H1 (cell line): ENCODE measurements at places on chromosomes 16 and 17. TPM values are rescaled to one million over a fixed set of nuclear protein-coding genes. Genes with fewer than 3 reads are reported as not detected.

Gene TEKT1
- not detected in 2 replicates for total RNA-seq

GRCh38 chr16:55949518-55949917, 74.3 kb upstream of the CES5A start:
- 0 out of 2 replicates have a peak, but pooled peaks cover 1% of the 10 kb centered on the region for H3K4me1 ChIP-seq
- no peaks in the 10 kb centered on the region for H3K36me3 ChIP-seq
- no peak for DNase-seq
- no peaks in the 10 kb centered on the region for H3K27me3 ChIP-seq
- H3K4me3 ChIP-seq: no peak overlapping the region
- no peak overlapping the region for H3K27ac ChIP-seq

- H3K4me1 ChIP-seq: no peaks in the 10 kb centered on the region
- no peak for DNase-seq
- H3K36me3 ChIP-seq: no peaks in the 10 kb centered on the region
- no peaks in the 10 kb centered on the region for H3K27me3 ChIP-seq
These were observed 14.7 kb downstream of the LRRC75A start for GRCh38 chr17:16477255-16477654.

GRCh38 chr17:73430848-73431247, 119.0 kb upstream of the CDC42EP4 start:
- H3K27ac ChIP-seq: no peak overlapping the region
- H3K4me3 ChIP-seq: no peak overlapping the region
- DNase-seq: no peak
- H3K36me3 ChIP-seq: no peaks in the 10 kb centered on the region
- no peaks in the 10 kb centered on the region for H3K27me3 ChIP-seq
- H3K4me1 ChIP-seq: no peaks in the 10 kb centered on the region; the same call in 1 of the 2 replicates

GRCh38 chr17:50501054-50501453, 7.2 kb upstream of the MYCBPAP start:
- no peaks in the 10 kb centered on the region for H3K36me3 ChIP-seq
- H3K4me1 ChIP-seq: peaks cover 5% of the 10 kb centered on the region
- no peak for DNase-seq
- H3K27ac ChIP-seq: no peak overlapping the region

DNA sequence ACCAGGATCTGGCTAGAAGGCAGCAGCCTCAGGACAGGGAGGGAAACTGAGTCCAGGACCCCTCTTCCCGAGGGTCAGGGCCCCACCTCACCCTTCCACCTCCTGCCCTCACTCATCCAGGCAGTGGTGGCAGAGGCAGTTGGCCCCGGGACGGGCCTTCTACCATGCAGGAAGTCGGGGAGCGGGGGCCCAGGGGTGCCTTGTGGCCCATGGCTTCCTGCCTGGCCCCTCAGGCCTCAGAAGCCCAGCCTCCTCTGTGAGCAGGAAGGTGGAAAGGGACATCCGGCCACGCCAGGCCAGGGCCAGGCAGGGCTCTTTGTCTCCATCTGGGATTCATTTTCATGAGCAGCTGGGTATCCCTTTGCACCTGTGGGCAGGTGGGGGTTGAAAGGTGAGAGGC, 58.5 kb downstream of the BAHCC1 start:
- no peaks in the 10 kb centered on the region for H3K27me3 ChIP-seq
- no peak overlapping the region for H3K4me3 ChIP-seq
- no peak for DNase-seq
- H3K36me3 ChIP-seq: no peaks in the 10 kb centered on the region

- H3K4me1 ChIP-seq: no peaks in the 10 kb centered on the region
- peaks cover 24% of the 10 kb centered on the region for H3K36me3 ChIP-seq
- H3K4me3 ChIP-seq: no peak overlapping the region
- no peaks in the 10 kb centered on the region for H3K27me3 ChIP-seq
- no peak for DNase-seq
These were observed 14.3 kb downstream of the SLC16A3 start for GRCh38 chr17:82242977-82243647.

DNA sequence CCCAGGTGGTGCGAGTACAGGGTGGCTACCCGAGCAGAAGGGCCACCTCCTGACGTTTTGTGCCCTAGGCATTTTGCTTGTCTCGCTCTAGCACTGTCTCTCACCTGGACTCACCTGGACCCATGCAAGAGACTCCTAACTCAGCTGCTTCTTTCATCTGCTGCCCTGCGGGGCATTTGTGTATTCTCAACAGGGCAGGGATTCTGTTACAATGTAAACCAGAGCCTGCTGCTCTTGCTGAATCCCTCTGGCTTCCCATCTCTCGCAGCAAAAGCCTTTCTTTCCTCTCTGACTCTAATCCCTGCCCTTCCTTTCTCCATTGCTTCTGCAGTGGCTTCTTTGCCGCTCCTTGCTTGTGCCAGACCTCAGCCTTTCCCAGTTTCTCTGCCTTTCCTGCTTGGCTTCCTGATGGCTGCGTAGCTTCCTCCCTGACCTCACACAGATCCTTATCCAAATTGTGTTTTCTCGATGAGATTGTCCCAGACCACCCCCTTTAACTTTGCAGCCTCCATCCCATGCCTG, 10.2 kb downstream of the ARSG start:
- H3K4me3 ChIP-seq: no peak overlapping the region
- no peaks in the 10 kb centered on the region for H3K27me3 ChIP-seq
- DNase-seq: no peak
- H3K36me3 ChIP-seq: no peaks in the 10 kb centered on the region
- H3K4me1 ChIP-seq: peaks cover 10% of the 10 kb centered on the region
- H3K27ac ChIP-seq: no peak overlapping the region

GRCh38 chr17:51251010-51251409, 8.8 kb downstream of the MBTD1 start:
- no peak overlapping the region for H3K27ac ChIP-seq
- DNase-seq: no peak
- H3K36me3 ChIP-seq: peaks cover 4% of the 10 kb centered on the region
- no peak overlapping the region for H3K4me3 ChIP-seq
- H3K27me3 ChIP-seq: no peaks in the 10 kb centered on the region

DNA sequence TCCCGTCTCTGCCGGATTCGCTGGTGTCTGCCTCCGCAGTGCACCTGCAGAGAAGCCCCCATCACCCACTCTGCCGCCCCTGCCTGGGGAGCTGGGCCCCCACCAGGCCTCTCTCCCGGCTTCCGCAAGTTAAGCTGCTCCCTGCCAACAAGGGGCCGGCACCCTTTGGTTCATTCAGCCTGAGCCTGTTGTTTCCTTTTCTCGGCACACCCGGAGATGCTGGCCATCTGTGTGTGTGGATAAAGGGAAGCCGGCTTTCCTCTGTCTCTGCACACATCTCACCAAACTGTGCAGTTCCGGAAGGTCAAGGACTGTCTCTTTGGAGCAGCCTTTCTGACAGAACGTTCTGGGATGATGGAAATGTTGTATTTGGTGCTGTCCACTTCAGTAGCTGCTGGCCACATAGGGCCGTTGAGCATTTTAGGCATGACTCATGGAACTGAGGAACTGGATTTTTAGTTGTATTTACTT, 6.8 kb downstream of the MAPK8IP3 start:
- H3K4me1 ChIP-seq: peaks cover 11% of the 10 kb centered on the region
- H3K27ac ChIP-seq: no peak overlapping the region
- no peaks in the 10 kb centered on the region for H3K27me3 ChIP-seq
- DNase-seq: no peak
- no peak overlapping the region for H3K4me3 ChIP-seq
- no peaks in the 10 kb centered on the region for H3K36me3 ChIP-seq

GRCh38 chr16:84279881-84280280, 14.8 kb upstream of the WFDC1 start:
- no peaks in the 10 kb centered on the region; the same call in 1 of the 2 replicates for H3K27me3 ChIP-seq
- no peak overlapping the region for H3K27ac ChIP-seq
- no peaks in the 10 kb centered on the region for H3K36me3 ChIP-seq
- no peak for DNase-seq

DNA sequence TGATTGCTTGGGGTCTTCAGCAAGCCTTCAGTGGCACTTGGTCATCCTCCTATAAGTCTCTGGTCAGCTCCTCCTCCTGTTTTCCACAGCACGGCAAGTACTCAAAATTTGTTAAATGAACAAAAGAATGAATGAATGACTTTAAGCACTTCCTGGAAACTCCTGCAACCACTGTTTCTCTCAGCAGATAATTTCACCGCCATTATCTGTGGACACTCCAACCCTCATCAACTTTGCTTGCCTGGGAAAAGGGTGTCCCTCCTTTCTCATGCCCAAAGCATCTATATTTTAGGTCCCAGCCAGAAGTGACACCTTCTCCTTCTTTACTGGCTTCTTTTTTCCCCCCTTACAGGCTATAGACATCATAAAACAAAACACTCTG, 4.4 kb downstream of the PROCA1 start:
- no peak overlapping the region for H3K4me3 ChIP-seq
- peaks cover 5% of the 10 kb centered on the region for H3K4me1 ChIP-seq
- no peak for DNase-seq
- H3K27ac ChIP-seq: no peak overlapping the region

GRCh38 chr16:21033704-21034103, 116.9 kb downstream of the DNAH3 start:
- H3K4me3 ChIP-seq: no peak overlapping the region
- H3K27me3 ChIP-seq: no peaks in the 10 kb centered on the region
- no peak overlapping the region for H3K27ac ChIP-seq
- H3K4me1 ChIP-seq: no peaks in the 10 kb centered on the region
- H3K36me3 ChIP-seq: no peaks in the 10 kb centered on the region

DNA sequence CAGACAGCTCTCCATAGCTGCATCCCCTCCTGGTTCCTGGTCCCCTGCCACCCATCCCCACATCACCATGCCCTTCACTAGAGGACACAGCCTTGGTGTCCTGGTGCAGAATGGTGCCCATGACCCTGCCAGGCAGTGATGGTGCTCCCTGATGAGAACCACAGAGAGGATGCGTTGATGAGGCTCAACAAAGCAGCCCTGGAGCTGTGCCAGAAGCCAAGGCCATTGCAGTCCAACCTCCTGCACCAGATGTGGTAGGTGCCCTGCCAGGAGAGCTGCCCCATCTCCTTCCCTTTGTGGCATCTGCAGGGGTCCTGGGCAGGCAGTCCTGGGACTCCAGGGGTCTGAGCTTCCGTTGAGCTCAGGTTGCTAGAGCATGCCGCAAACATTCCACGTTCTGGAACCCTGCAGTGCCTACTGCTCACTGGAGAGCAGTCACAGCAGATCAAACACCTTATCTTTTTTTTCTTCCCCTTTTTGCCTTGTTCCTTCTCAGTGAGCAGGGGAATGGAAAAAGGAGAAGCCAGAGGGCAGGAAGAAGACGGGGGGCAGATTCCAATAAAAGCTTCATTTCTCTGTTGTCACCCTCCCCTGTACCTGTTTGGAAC, 5.3 kb upstream of the EPN3 start:
- DNase-seq: no peak
- peaks cover 7% of the 10 kb centered on the region for H3K4me1 ChIP-seq
- no peak overlapping the region for H3K27ac ChIP-seq
- no peak overlapping the region for H3K4me3 ChIP-seq

GRCh38 chr16:58026139-58026704, 668 bp downstream of the MMP15 start:
- no peaks in the 10 kb centered on the region for H3K36me3 ChIP-seq
- no peak overlapping the region for H3K27ac ChIP-seq
- H3K27me3 ChIP-seq: no peaks in the 10 kb centered on the region; the same call in 1 of the 2 replicates

DNA sequence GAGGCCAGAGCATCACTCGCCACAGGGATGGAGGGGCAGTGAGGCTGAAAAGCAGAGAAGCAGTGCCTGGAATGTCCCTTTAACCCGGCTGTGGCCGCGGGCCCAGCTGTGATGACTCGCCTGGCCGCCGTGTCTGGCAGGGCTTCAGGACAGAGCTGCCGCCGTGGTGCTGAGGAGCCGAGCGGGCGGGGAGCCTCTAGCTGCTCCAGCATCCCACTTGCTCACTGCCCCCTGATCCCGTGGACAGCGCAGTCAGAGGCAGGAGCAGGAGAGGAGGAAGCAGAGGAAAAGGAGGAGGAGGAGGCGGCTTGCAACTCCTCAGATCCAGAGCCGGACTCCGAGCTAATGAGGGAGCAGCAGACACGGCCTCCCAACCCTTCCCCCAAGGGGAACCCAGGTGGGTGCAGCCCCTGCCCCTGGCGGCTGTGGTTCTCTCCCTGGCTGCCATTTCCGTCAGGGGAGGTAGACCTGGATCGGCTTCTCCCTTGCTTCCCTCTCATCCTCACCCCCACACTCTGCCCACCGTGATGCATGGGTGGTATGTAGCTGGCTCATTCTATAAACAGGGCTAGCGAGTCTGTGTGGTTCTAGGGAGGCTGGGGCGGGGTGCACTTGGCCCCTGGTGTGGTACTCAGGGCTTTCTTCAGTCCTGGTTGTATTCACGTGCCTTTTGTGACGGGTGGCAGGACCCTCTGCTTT, 165.7 kb downstream of the CMIP start:
- peaks cover 11% of the 10 kb centered on the region for H3K36me3 ChIP-seq
- no peak overlapping the region for H3K4me3 ChIP-seq
- H3K27me3 ChIP-seq: no peaks in the 10 kb centered on the region
- no peak overlapping the region for H3K27ac ChIP-seq
- DNase-seq: no peak

Gene TAT
- not detected in 2 replicates for total RNA-seq

GRCh38 chr16:88301431-88301830, 81.3 kb upstream of the ZNF469 start:
- no peaks in the 10 kb centered on the region for H3K36me3 ChIP-seq
- DNase-seq: no peak

Gene MMP2
- total RNA-seq: 58.2 and 64.5 TPM in 2 replicates

Gene C17orf107
- total RNA-seq: 0.38 and 0.39 TPM in 2 replicates
